ENCODE measurements at places on chromosomes 2 and 18. TPM values are rescaled to one million over a fixed set of nuclear protein-coding genes. Genes with fewer than 3 reads are reported as not detected.

SCN7A gene
- under 0.01 TPM for total RNA-seq

KIF5C gene
- total RNA-seq = under 0.01 TPM

GRCh38 chr2:45046786-45047185, 37.5 kb upstream of the SIX2 start:
- no peak for DNase-seq

- DNase-seq = no peak
Measured at GRCh38 chr2:152499331-152499816, 164.4 kb downstream of the FMNL2 start.

DNA sequence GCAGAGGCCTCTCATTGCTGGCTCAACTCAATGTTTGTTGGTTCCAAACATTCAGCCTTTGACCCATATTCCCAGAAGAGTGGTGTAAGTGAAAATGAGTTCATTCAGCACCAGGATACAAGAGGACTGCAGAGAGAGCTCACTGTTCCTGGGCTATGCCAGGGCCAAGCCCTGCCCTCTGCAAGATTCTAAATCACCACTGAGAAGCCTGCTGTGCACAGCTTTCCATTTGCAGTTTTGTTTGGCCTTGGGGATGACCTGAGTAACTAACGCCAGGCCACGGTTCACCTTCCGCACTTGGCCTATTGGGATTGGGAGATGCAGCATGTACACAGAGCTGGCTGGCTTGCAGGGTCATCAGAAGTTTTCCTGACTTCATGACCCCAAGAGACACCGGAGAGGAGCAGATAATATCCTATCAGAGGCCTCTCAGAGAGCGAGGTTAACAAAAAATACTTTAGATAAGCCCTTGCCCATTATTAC, 12.6 kb downstream of the GKN1 start:
- no peak for DNase-seq

DNA sequence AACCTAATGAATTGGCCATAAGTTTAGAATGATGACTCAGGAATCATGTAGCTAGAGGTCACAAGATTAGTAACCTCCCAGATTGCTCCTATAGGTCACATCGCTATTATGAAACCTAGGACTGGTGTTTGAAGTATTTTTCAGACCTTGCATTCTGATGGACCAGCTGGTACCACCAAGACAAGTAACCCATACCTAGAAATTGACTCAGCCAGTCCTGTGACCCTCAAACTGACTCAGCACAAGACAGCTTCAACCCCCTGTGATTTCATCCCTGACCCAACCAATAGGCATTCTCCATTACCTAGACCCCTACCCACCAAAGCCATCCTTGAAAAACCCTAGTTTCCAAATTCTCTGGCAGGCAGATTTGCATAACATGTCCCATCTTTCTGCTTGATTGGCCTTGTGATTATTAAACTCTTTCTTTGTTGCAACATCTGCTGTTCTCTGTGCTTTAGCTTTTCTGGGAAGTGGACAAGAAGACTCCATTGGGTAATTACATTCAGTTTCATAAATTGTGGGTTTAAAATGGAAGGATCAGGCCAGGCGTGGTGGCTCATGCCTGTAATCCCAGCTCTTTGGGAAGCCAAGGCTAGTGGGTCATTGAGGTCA, 254.9 kb downstream of the IRS1 start:
- DNase-seq = no peak

GRCh38 chr18:13254971-13255927, 36.7 kb downstream of the LDLRAD4 start:
- no peak for DNase-seq

DNA sequence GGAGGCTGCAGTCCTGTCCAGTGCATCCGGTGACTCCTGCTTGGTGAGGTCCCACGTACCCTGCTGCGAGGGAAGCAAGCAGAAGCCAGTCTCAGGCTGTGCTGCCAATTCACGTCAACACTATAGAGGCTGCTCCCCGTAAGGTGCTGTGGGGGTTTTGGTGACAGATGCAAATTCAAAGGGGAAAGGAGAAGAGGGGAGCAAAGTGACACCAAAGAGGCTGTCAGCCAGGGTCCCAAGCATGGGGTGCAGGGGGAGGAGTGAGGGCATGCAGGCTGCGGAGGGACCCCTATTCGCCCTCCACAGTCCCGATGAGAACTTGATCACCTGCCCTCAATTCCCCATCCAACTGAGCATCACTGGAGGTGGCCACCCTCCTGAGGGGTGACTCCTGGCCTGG, 179.4 kb upstream of the HS6ST1 start:
- DNase-seq = no peak

GRCh38 chr2:170950221-170950761, 21.2 kb downstream of the GORASP2 start:
- DNase-seq = no peak

FSIP2 gene
- total RNA-seq = 1.1 TPM

DNA sequence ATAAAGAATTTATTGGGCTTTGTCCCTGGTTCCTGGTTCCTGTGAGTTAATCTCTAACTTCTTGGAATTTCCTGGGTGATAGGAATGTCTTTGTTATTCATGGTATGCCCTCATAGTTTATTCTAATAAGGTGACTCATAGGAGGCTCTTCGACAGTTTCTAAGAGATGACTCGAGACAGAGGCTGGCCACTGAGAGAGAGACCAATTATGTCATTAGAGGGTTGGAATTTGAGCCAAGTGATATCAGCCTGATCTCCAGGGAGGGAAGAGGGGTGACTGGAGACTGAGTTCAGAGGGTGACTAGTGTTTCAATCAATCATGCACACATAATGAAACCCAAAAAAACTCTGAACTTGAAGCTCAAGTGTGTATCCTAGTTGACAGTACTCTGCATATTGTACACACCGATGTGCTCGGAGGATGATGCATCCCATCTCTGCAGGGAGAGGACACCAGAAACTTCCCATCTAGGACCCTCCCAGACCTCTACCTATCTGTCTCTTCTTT, 185.7 kb downstream of the MTCL1 start:
- no peak for DNase-seq

- no peak for DNase-seq
Measured at GRCh38 chr18:57930476-57930875, 113.5 kb upstream of the NEDD4L start.

SEPTIN10 gene
- 0.27 TPM for total RNA-seq

CHRNA1 gene
- not detected for total RNA-seq

CROCC2 gene
- total RNA-seq = not detected

- DNase-seq = no peak
Measured at GRCh38 chr2:233083782-233084181, 23.6 kb downstream of the INPP5D start.

GRCh38 chr2:62741954-62742722, 36.6 kb downstream of the EHBP1 start:
- no peak for DNase-seq

GRCh38 chr2:174325373-174326160, 9.2 kb upstream of the SP9 start:
- peak; percentile 37 for DNase-seq

DNA sequence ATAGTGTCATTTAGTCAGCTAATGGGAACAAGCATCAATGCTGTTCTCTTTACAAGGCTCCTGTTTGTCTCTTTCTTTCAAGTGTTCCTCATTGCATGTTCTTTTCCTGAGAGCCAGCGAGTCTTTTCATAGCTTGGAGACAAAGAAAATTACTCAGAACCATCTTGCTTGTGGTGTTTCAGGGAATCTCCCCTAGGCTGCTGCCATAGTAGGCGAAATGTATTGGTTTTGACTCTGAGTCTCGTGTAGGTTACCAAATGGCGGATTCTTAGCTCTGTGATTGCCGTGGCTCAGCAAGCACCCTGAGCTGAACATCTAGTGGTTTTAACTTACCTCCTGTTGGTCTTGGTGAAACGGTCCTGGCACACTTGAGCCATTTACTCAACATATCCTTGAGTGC, 68.7 kb downstream of the RHBDD1 start:
- no peak for DNase-seq

DNA sequence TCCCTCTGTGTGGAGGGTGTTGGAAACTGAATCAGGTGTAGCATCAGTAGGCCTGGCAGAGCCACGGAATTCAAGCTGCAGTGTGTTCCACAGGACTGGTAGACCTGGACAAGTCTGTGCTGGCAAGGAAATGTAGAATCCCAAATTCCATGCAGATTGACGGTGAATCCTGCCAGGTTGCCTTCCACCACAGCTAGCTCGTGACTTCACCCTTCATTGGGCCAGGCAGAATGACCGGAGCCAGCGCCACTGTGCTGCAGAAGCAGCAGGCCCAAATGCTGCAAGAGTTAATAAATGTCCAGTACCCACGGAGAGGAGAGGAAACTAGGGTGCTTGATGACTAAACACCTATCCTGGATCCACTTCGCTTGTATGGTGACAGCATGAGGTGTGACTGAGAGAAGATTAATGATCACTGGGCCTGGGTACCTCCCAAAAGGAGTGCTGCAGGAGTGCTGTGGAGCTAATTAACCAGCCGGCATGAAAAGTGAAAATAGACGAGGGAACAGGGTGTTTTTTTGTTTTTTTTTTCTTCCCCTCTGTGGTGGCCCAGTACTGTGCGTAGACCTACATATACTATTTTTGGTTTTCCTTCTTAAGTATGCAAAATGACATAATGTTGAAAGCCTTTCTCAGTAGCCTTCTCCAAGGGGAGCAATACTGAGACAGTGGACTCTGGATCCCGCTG, 122.2 kb downstream of the TANC1 start:
- peak; percentile 55 for DNase-seq

CNDP1 gene
- not detected for total RNA-seq

LIMS4 gene
- total RNA-seq = 0.54 TPM

GRCh38 chr2:3174626-3175567, 202.7 kb downstream of the EIPR1 start:
- no peak for DNase-seq

RAB17 gene
- not detected for total RNA-seq

DNA sequence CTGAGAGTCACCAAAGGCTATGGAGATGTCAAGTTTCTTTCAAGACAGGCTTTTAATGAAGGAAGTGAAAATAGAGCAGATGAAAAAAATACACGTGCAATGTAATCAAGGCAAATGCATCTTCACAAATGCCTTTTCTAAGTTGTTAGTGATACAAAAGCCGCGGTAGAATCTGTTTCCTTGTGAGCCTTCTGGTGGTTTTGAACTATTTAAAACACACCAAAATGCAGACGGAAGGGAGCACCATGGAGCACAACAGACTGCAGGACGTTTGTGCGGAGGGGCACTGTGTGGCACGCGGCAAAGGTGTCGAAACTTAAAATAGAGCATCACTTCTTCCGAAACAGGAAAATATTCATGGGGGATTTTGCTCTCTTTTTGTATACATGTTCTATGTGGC, 65.0 kb upstream of the BOD1L2 start:
- no peak for DNase-seq

DNA sequence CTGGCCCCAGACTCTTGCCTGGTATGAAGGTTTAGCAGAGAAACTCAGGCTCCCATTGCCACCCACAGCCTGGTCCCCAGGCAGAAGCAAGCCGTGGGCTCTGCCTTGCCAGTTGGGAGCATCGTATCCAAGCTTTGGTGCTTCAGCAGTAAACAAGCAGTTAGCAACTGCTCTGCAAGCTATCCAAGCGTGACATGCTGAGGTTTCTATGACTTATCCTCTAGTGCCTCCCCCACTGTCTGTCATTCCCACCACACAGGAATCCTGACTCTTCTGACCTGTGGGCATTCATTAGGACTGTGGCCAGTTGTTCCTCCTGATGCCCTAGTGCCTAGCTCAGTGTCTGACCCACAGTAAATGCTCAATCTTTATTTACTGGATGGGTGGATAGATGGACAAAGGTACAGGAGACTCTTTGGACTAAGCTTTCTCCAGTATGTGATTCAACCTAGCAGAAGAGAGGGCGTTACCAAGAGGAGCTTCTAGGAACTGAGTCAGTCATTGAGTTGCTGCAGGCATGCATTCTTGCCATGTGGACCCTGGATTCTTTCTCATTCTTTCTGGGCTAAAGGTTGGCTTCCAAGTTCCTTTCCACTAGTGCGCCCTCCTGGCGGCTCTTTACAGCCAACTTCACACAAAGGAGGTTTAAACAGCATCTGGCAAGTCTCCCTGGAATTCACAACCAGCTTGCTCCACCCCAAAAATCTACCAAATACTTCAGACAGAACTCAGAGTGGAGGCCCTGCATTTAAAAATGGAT, 40.6 kb upstream of the MRPL19 start:
- DNase-seq = no peak

GRCh38 chr2:16643099-16643498, 22.5 kb downstream of the CYRIA start:
- no peak for DNase-seq

GRCh38 chr2:213251618-213252017, 32.6 kb upstream of the SPAG16 start:
- DNase-seq = peak; percentile 79

STEAP3 gene
- total RNA-seq = 13.5 TPM

SPP2 gene
- total RNA-seq = not detected

- no peak for DNase-seq
Measured at GRCh38 chr2:19894134-19894792, 7.5 kb downstream of the TTC32 start.

DNA sequence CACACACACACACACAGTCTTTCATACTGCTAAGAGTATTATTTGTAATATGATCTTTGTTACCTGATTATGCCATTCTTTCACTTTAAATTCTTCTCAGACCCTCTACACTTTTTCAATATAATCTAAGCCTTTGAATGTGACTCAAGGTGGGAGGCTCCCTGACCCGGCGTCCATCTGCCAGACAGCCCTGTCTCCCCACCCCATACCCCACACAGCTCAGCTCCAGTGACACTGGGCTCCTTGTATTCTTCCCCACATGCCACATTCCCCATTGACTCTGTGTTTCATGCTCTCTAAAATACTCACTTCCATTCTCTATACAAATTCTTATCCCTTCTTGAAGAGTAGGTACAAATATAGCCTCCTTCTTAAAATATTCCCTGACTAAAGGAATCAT, 442.2 kb downstream of the TGIF1 start:
- no peak for DNase-seq

ANKRD30B gene
- total RNA-seq = not detected

All from hematopoietic multipotent progenitor cell (in vitro differentiated cells).